ENCODE measurements at places on chromosomes 2 and 18.

DNA sequence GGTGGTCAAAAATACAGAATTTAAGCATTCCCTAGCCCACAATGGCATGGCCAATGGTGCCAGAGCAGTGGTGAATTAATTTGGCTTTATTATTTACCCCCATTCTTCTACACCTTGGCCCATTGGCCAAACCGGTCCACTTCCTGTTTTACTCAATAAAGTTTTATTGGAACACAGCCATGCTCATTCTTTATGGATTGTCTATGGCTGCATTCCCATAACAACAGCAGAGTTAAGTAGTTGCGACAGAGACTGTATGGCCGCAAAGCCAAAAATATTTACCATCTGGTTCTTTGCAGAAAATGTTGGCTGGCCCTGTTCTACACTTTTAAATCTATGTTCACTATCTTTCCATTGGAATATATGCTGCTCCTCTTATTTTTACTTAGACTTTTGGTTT, 130.3 kb upstream of the CCDC68 start:
- no peak for DNase-seq

- DNase-seq: no peak
Measured at GRCh38 chr2:55164534-55165480, 67.3 kb downstream of the CLHC1 start.

- peak; percentile 70 for DNase-seq
Measured at GRCh38 chr2:176653479-176654443, 384.5 kb downstream of the MTX2 start.

DNA sequence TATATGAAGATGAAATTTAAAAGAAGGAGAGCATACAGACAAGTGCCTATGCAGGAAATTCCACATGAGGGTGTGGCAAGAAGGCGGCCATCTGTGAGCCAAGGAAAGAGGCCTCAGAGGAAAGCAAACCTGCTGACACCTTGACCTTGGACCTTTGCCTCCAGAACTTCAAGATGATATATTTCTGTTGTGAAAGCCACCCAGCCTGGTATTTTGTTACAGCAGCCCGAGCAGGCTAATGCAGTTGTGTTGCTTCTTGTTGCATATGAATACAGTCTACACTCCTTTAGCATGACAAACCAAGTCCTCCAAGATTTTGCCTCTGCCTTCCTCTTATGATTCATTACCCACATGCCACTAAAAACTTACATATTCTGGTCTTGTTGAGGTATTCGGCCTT, 374.8 kb upstream of the TRIB2 start:
- DNase-seq: no peak

- DNase-seq: no peak
Measured at GRCh38 chr2:31256611-31257382, 22.8 kb downstream of the EHD3 start.

DNA sequence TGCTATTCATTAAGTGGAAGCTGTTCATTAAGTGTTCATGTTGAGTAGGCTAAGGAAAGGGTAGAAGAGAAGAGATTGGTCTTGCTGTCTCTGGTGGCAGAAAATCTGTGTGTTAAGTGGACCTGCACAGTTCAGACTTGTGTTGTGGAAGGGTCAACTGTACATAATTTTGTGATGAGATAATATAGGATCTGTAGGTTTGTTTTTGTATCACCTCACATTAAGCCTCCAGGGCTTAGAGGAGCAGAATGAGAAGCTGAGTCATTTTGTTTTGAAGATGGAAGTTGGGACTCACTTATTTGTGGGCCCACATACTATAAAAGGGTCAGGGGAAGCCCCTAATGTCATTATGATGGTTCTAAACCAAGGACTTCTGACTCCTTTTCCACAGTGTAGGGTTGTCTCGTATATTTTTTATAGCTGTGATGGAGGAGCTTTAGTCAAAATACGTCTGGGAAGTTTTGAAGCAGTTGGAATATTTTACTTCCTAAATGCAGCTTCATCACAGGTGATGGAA, 18.2 kb downstream of the PMS1 start:
- no peak for DNase-seq

DNA sequence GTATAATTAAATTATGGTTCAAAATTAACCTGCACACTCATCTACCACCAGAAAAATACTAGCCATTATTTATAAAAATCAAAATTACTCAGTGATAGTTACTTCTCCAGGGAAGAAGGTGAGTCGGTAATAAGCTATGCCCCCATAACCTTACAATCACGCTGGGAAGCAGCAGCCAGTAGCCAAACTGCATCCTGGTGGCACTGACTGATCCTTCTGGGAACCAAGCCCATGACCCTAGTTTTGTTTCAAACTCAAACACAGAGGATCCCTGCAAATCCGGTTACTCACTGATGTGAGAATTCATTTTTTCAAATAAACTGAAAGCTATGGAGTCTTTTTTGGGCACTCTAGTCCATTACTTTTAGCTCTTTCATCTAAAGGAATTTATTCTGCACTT, 88.2 kb upstream of the VWC2L start:
- DNase-seq: no peak

DNA sequence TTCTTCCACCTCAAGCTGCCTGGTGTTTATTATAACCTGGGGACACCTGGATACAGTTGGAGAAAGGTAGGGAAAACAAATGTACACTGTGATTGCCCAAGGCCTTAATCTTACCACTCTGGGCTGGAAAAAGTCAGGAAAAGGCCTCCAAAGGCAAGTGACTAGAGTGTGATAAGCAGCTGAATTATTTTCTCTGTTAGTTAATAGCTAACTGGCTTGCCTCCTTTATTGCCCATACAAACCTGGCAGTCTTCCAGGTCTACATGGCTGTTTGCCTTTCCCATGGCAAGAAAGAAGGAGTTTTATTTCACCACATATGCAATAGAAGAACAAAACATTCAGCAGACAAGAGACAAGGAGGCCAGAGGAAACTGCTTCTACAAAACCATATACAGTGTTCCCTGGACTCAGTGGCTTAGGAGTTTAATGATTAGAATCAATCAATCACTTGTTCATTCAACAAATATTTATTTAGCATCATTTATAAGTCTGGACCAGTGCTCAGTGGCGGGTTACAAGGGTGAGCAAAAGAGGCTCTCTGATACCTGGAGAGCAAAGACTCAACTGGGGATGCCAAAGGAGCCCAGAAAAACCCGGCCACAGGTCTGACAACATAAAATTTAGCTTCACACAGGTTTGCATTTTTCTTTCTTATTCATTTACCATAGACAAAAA, 27.5 kb upstream of the SUCLG1 start:
- DNase-seq: no peak

DNA sequence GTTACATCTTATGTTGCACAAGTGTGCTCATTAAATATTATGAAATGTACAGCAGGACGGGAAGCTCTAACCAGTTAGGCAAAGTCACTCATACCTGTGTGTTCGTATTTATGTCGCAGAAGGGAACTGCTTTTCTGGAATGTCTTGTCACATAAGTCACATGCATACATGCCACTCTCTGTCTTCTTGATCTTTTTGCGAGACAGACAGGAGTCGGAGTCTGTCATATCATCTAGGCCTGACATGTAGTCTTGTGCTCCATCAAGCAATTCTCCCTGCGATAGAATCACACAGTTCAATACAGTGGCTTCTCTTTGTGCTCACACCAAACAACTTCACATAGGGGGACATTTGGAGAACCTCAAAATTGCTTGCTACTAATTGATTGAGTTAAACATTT, 123.6 kb downstream of the ZEB2 start:
- no peak for DNase-seq

DNA sequence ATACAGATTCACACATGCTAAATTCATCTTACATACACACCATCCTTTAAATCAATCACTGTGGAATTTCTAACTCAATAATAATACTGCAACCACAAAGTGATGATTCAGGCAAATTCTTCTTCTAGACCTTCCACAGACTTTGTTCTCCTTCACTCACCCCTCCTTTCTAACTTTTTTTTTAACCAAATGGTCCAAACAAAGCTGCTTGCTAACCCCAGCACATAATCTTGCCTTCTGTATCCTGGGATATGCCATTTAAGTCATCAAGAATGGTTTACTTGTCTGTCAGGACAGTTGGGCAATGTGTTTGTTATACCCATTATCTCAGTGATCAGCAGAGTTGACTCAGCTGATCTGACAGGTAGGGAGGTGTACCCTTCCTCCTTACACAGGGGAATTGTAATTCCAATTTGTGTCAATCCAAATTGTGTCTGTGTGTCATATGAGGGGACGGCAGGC, 10.0 kb downstream of the SLC40A1 start:
- DNase-seq: peak; percentile 50

DNA sequence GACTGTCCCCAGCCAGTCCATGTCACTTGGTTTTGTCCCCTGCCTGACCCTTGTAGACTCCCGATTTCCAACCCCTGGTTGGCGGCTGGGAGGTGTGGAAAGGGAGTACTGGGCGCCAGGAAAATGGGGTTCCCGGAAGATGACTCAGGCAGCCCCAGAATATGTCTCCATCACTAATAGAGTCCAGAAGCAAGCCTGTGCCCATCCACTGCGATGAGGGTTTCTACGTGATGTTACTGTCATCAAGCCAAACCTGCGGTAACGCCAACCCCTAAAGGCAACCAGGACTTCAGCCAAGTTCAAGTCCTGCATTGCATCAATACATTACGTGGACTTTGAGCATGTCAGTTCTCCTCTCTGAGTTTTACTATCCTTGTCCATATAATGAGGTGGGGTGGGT, 62.0 kb upstream of the TAF1B start:
- DNase-seq: no peak

- DNase-seq: no peak
Measured at GRCh38 chr2:33116799-33117198, 170.0 kb downstream of the LTBP1 start.

Data from NCI-H1930 (cell line).